ENCODE measurements at places on chromosomes 3 and 15.

DNA sequence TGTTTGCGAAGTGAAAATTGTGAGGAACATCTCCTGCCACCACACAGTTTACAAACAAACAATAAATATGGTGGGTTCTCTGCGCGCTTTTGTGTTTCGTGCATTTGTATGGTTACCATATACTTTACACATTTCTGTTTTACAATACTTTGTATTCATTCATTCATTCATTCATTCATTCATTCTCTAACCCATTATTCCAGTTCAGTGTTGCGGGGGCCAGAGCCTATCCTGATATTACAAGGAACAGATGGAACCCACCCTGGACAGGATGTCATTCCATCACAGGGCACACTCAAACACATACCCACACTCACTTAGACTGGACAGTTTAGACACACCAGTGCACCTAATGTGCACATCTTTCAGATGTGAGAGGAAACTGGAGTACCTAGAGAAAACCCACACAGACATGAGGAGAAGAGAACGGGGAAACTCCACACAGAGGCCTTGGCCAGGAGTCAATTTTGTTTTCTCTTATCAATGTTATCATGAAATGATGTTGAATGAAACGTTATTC is 160.5 kb downstream of the FNDC3B start:
- no peak for DNase-seq

- peak; percentile 67 for DNase-seq
These were observed 46.3 kb upstream of the VPS8 start for GRCh38 chr3:184765730-184766074.

DNA sequence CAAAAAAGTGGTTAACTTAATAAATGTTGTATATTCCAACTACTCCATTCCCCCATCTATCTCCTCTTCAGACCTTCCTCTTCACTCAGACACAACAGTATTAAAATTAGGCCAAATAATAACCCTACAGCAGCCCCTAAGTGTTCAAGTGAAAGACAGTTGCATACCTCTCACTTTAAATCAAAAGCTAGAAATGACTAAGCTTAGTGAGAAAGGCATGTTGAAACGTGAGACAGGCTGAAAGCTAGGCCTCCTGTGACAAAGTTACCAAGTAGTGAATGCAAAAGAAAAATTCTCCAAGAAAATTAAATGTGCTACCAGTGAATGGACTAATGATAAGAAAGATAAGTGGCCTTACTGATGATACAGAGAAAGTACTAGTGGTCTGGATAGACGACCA is 71.7 kb downstream of the ANKRD28 start:
- peak; percentile 25 for DNase-seq

- no peak for DNase-seq
These were observed 3.1 kb upstream of the POLR2M start for GRCh38 chr15:57703387-57703786.

DNA sequence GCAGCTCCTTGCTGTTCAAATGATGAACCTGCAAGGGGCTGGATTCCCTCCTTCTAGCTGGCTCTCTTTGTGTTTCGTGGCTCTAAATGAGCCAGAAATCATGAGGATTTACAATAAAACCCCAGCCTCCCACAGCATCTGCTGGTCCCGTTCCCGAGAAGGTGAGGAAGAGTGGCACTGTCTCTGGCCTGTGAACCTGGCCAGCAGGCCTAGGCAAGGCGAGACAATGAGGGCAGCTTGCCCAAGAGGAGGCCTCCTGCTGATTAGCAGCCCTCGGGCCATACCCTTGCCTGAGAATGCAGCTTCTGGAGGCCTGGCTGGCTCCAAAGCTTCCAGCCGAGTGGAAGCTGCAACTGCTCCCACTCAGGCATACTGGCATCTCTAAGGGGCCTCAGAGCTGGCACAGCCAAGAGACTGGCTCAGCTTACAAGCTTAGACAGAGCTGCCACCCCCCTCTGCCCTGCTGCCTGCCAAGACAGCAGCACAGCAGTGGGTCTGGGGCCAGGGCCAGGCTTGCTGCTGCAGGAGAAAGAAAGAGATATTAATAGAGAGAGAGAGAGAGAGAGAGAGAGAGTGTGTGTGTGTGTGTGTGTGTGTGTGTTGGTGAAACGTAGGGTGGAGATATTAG is 76.5 kb downstream of the HMG20A start:
- peak; percentile 45 for DNase-seq
